ENCODE measurements at places on chromosomes 7 and 10.

DNA sequence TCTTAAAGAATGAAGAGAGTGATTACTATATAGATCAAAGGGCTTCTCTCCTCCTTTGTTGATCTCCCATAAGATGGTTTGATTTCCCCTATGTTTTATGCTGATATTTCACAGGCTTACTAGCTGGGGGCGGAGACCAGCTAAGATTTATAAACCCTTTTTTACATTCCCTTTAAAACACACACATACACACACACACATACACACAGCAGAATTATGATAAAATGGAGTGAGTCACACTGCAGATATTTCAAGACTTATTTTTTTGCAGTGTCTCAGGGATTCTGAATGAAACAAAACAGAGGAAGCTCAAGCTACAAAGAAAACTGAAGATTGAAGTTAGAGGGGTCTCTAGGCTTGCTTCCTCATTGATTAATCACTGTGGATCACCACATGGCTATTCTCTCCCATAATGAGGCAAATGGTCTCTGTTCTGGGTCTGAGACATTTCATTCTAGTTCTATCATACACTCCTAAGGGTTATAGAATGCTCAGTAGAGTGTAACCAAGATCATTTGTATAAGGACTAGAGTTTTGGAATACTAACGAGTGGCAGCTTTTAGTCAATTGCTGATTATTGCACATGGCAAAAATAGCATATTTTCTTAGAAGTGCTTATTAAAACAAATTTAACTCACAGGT is 18.6 kb downstream of the INA start:
- no peak for DNase-seq

DNA sequence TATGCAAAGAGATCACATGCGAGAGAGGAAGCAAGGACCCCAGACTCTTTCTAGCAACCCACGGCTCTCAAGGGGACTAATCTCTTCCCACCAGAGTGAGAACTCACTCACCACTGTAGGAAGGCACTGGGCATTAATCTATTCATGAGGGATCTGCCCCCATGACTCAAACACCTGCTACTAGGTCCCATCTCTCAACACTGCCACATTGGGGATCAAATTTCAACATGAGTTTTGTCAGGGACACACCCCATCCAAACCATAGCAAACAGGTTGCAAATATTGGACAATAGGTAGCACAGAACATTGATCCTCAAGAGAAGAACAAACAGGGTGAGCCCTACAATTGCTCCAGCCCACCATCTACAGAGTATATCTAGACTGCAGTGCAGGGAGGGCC is 740.6 kb downstream of the LRMDA start:
- DNase-seq: no peak

- no peak for DNase-seq
These were observed 214.9 kb downstream of the GPAM start for GRCh38 chr10:111968647-111969046.

GRCh38 chr7:126783613-126784012 is 469.1 kb downstream of the GRM8 start:
- DNase-seq: no peak

GRCh38 chr10:13206546-13207443 is 27.4 kb downstream of the UCMA start:
- DNase-seq: no peak

GRCh38 chr7:102150266-102150665 is 136.4 kb upstream of the SH2B2 start:
- no peak for DNase-seq

GRCh38 chr7:70614237-70615045 is 517.5 kb upstream of the GALNT17 start:
- DNase-seq: peak; percentile 41

DNA sequence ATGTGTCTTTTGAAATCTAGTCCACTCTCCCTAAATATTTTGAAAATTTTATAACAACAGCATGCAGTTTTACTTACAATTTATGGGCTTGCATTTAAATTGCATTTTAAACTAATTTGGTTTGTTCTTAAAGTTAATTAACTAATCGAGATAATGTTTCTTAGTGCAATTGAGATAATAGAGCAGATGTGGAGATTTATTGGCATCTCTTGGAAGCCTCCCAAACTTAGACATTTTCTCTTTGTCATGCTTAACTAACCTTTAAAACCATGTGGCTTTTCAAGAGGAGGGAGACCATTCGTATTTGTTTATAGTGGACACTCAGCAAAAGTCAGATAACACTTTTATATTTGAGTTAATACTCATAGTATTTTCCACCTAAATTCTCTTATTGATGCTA is 887.0 kb upstream of the CELF2 start:
- no peak for DNase-seq

DNA sequence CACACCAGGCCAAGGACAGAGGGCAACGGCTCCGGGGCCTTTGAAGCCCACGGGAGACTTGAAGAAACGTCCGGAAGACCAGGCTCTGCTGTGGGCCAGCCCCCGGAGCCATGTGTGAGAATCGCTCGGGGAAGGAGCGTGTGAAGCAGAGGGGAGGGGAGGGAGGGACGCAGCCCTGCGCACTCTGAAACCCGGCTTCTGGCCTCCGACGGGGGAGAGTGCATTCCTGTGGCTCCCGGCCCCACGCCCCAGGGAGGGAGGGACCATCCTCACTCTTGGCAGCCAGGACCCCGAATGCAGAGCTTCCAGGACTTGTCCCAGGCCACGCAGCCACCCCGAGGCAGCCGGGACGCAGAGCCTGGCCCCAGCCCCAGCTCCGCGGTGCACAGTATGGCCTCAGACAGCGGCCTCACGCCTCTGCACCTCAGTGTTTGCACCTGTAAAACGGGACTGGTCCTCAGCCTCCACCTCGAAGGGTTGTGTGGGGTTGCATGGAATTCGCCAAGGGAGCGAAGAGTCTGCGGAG is 67.4 kb downstream of the PDGFA start:
- no peak for DNase-seq

- DNase-seq: peak; percentile 53
These were observed 27.1 kb downstream of the TNRC18 start for GRCh38 chr7:5396542-5396941.

Measured in mucosa of descending colon (tissue), 3 donors.